ENCODE measurements at places on chromosomes 12 and 14. TPM values are rescaled to one million over a fixed set of nuclear protein-coding genes. Genes with fewer than 3 reads are reported as not detected.

BHLHE41 gene
- total RNA-seq, result 21.0 TPM

RASSF8 gene
- total RNA-seq, result 47.0 TPM

FOXG1 gene
- not detected for total RNA-seq

RILPL1 gene
- 17.9 TPM for total RNA-seq

PTCSC3 gene
- not detected for total RNA-seq

TAS2R31 gene
- total RNA-seq, result 3.7 TPM

MRPS35 gene
- 32.1 TPM for total RNA-seq

DNA sequence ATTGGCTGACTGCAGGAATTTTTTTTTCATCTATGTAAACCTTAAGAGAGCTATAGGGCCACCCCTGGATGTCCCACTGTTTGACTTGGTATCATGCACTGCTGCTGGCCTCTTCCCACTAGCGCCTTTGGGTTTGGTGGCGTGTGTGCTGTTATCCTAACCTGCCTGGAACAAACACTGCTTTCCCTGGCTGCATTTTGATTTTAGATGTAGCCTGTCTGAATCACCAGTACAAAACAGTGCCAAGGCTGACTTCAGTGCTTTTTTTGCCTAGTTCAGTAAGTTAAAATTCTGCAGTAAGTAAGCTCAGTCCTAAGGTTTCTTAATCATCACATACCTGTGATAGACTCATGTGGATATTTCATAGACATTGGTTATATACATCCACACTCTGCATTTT is 99.2 kb downstream of the EML1 start:
- DNase-seq, result no peak

- DNase-seq, result no peak
Observed at GRCh38 chr14:105378199-105378598, 20.1 kb upstream of the TEX22 start.

DNA sequence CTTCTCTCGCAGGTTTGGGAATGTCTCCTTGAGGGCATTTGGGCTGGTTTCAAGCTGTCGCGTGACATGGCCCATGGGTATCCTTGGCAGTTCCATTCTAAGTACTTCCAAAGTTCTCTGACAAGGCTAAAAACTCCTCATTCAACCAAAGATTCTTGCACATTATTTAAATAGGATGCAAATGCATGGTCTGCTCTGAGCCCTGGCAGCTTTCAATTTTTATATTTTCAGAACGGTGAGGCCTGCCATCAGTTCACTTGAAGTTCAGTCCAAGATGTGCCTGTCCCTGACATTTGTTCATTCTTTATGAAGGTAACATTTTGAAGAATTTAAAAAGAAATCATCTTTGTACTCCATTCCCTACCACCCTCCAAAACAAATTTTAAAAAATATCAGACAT is 160.0 kb downstream of the KCNA5 start:
- no peak for DNase-seq

- DNase-seq, result no peak
Observed at GRCh38 chr14:45716572-45716971, 463.6 kb upstream of the MIS18BP1 start.

DNA sequence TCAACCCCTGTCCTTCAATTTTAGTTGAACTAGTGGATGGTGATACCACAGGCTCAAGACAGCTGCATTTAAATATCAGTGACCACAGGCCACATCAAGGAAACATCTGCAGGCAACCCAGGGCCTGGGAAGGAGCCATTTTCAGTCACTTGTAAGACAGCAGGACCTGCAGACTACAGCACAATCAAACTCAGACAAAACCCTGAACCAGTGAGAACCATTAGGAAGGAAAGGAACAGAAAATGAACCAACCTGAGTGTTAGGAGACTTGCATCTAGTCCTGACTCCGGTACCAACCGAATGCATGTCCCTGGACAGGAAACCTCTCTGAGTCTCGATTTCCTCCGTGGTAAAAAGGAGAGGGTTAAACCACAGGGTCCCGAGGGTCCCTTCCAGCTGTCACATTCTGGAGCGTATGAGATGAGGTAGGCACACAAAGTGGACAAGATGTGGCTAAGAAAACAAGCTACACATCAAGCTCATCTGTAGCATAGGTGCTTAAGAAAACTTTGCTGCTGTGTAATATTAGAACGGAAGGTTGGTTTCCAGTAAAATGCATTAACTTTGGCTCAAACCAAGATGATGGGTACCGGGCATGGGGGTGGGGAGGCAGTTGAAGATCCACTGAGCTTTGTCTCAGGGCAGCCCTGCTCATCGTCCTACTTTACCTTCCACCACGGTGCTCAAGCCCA is 1.6 kb upstream of the CDKN1B start:
- no peak for DNase-seq

GRCh38 chr12:64028541-64028940 is 184.0 kb downstream of the SRGAP1 start:
- no peak for DNase-seq

DNA sequence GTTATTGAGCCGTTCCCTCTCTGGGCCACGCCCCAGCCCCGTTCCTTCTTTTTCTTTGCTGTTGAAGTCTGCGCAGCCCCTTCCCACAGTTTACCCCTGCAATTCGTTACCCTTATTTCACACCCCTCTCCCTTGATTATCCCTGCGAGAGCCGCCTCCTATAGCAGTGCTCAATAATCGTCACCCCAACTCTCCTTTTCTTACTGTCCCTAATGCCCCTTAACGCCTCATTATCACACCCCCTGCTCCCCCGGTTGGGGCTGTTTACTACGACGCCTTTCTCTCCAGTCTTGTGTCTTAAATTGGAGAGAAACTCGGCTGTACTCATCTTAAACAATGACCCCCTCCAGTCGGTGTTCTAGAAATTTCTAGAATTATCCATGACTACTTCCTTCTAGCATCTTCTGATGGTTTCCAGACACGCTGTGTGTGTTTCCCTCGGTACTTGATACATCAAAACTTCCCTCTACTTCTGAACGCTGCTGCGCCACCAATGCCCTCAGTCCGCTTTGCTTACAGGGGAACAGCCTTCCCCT is 713 bp upstream of the FBXL14 start:
- DNase-seq, result no peak

DNA sequence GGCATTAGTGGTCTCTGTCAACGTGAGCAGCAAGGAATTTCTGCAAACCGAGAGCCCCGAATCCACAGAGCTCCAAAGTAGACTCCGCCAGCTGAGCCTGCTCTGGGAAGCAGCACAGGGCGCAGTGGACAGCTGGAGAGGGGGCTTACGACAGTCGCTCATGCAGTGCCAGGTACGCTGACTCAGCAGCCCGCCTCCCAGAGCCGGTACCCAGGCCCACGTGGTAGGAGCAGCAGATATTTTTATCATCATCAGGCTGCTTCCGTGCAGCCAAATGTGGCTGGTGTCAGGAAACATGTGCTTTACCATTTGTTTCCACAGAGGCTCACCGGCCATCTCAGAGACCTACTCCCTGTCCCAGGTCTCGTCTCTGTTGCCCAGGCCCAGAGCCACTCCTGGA is 73.7 kb downstream of the ESR2 start:
- no peak for DNase-seq

GRCh38 chr14:24908592-24909236 is 141.2 kb downstream of the STXBP6 start:
- no peak for DNase-seq

DNA sequence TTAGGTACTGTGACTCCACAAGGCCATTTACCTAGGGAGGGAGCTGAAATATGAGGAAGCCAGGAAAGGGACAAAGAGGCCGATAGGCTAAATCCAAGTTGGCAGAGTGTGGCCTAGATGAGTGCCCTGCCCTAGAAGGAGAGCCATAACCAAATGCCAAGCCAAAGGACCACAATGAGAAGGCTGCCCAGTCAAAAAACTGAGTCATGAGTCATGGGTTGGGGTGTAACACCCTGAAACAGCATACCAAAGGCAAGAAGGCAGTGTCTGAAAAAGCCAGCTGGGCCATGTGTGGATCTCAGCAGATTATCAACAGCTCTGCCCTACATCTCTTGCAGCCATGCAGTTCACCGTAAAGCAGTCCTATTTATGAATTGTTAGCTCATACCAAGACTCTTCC is 171.7 kb downstream of the PHLDA1 start:
- DNase-seq, result no peak

DNA sequence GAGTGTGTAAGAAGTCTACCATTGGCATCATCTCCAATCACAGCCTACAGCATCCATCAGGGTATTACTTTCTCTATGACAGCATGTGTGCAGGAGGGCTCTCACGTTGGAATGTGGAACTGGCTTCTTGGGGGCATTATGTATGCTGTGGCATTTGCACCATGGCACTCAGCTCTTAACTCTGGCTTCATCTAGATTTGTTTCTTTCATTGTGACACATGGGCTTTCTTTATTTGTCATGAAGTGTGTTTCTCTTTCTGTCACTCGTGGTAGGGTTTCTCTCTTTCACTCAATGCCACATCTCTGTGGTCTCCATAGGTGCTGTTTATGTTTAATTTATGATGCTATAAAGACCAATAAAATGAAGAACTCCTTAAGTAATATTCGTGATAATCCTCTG is 191.2 kb upstream of the GARIN2 start:
- no peak for DNase-seq

GRCh38 chr12:123354600-123354999 is 10.0 kb downstream of the SBNO1 start:
- no peak for DNase-seq

DNA sequence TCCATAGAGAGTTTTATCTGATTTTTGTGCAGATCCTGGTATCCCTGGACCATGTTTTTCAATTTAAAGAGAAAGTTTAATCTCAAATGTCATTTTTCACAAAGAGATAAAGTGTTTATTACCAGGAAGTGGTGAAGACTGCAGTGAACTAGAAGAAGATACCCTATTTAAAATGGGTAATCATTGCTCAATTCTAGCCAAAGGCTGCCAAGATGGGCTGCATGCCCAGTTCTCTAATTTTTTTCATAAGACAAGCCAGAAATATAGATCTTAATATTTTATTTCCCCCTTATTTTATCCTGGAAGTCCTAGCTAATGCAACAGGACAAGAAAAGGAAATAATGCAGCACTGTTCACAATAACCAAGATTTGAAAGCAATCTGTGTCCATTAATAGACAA is 343.5 kb downstream of the PCNX1 start:
- no peak for DNase-seq

- DNase-seq, result no peak
Observed at GRCh38 chr12:110585231-110585799, 2.2 kb upstream of the PPTC7 start.

DNA sequence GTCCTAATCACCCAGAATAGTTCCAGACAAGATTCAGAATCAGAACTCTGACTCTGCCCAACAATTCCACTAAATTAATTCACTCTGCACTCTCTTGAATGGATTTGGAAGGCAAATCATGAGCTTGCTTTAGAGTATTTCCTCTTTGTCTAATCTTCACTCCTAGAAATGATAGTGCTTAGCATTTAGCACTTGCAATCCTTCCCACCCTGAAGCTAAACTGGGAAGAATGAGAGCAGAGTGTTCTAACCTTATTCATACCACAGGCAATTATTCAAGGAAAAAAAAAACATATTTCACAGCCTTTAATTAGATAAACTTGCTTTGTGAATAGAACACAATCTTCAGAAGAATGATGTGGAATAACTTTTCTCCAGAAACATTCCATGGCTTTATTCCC is 264.6 kb downstream of the PAWR start:
- no peak for DNase-seq

DNA sequence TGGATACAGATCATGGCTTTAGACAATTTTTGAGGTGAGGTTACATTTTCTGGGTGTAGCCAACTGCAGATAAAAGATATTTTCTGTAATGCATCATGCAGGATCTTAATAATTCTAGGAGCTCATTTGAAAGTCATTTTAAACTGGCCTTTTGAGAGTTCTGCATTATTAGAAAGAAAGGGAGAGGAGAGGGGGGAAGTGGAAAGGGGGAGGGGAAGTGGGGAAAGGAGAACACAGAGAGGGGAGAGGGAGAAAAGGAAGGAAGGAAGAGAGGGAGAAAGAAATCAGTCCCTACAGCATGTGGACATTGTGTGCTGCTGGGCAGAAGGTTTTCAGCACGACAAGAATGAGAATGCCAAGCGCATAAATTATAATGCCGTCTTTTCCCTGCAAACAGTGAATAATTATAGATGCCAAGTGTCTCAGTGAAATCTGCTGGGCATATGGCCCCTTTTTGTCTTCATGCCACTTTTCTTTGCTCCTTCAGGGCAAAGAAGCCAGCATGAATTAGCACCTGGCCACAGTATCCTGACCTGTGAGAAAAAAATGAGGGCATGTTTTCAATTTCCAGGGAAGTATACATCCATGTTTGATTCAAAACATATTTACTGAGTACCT is 22.7 kb upstream of the PPP2R5C start:
- DNase-seq, result no peak

GRCh38 chr14:56282179-56282578 is 164.0 kb downstream of the PELI2 start:
- no peak for DNase-seq

DNA sequence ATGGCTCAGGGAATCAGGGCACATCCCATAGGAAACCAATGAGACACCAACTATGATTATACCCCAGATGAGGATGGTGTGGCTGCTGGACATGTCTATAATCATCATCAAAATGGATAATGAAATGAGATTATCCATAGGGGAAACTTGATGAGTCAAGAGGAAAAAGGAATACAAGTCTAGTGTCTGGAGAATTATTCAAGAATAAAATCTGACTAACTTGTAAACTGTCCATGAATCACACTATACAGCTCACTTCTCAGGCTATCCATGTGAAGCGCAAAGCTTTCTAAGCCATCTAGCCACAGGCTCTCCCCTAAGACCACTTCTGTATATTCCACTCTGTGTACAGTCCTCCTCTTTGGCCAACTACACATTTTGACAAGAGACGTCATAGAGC is 52.5 kb downstream of the DUSP16 start:
- DNase-seq, result no peak

DNA sequence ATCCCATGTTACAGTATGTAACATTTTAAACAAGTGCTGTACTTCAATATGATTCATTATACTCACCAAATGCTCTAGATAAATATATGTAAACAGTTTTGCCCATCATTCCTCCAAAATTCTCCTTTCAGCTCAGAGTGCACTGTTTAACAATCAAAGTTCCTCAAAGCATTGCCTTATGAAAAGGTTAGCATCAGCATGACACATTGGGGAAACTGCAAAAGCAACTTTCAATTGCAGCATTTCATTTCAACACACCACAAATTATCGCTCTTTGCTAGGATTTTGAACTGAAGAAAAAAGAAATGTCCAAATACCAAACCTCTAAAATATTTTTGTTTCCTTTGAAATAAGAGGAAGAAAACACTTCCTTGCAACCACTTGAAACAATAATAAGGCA is 413.2 kb downstream of the FLRT2 start:
- DNase-seq, result no peak

DNA sequence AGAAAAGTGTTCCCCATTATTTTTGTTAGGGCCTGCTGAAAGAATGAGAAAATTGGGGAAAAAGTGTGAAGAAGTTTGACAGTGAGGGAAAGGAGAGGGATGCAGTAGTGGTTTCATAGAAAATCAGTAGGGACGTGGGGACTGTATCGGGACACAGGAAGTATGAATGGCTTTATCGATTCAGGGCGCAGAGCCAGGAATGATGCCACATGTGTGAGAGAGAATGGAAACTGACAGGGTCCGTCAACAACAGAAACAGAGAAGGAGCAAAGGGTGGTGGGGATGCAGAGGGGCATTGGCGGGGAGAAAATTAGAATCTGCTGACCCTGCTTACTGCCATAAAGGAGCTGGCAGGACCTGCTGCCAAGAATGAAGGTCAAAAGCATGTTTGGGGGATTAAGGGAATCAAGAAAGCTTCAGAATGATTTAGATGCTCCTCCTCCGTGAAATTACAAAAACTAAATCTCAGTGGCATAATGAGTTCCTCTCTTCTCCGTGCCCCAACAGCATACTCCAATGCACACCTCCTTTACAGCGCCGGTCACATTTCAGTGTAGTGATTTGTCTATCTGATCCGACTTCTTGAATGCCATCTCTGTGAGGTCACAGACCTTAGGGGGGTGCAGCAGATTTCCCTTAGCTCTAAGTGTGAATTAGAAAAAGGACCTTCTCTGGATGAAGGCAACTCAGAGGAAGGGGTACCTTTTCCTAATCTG is 92.6 kb downstream of the EMP1 start:
- no peak for DNase-seq
